ENCODE measurements at places on chromosomes 7 and 10. TPM values are rescaled to one million over a fixed set of nuclear protein-coding genes. Genes with fewer than 3 reads are reported as not detected.

DNA sequence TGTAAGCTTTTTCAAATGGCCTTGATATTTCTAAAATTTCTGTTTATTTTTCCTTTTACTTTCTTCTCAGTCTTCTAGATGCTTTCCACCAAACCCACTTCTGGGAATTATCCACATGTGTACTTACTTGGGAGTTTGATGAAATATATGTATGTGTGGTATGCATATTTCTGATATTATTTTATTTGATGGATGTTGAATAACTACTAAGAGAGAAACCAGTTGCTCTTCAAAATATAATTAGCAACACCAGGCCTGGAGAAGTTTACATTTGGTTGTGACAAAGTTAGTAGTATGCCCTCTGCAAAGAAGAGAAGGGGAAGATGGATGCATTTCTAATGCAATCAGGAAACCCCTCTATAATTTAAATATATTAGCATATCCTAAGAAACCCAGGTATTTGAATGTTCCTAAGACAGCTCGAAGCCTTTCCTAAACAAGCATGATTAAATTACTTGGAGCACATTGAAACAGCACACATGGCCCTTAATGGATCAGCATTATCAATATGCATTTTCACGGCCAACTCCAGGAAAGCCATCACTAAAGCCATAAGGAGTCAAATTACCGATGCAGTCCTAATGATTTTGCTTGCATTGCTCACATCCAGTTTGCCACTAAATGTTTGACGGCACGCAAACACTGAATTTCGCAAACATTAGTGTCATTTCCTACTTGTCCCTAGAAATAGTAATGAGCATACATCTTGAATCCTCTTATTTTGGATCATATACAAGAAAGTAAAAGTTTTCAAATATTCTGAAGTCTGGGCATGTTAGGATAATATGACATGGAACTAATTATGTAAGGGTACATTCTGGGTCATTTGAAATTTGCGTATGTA, 393.8 kb downstream of the EXOC4 start:
- no peak overlapping the region for H3K4me3 ChIP-seq
- H3K27me3 ChIP-seq, result no peaks in the 10 kb centered on the region
- H3K36me3 ChIP-seq, result no peaks in the 10 kb centered on the region
- DNase-seq, result no peak
- no peaks in the 10 kb centered on the region for H3K4me1 ChIP-seq

TRPV5 gene
- total RNA-seq, result not detected

EFCAB10 gene
- not detected for total RNA-seq

CYP26C1 gene
- total RNA-seq, result 0.19 TPM

DNA sequence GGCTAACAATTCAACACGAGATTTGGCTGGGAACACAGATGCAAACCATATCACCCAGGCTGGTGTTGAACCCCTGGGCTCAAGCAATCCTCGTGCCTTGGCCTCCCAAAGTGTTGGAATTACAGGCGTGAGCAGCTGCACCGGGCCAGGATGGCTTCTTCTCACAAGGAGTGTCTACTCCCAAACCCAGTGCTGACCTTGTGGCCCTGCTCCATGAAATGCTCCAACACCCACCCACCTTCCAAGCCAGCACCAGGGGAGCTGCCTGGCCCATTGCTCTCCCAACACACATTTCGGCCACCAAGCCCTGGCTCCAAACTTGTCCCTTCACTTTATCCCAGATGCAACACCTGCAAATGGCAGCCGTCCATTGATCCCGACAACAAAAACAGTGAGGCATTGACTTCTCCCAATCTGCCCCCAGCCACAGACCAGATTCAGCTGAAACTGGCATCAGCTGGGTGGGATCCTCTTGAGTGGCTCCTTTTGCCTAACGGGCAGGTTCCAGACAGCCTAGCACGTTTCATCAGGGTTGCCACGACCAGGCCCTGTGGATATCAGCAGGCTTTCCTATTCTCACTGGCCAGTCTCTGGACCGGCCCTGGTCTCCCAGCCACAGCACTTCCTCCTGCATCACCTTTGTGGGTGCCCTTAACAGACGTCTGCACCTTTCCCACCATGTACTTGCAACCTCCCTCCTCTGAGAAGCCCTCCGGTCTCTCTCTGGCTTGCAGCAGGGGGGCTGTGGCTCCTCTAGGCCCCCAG, 105.7 kb upstream of the CARD11 start:
- H3K27me3 ChIP-seq, result no peaks in the 10 kb centered on the region
- no peaks in the 10 kb centered on the region for H3K36me3 ChIP-seq
- peak overlapping the region; percentile 61 for H3K27ac ChIP-seq

- no peaks in the 10 kb centered on the region for H3K36me3 ChIP-seq
- no peak overlapping the region for H3K4me3 ChIP-seq
- no peak overlapping the region for H3K27ac ChIP-seq
- DNase-seq, result no peak
- no peaks in the 10 kb centered on the region for H3K27me3 ChIP-seq
These were observed 127.5 kb downstream of the WDR37 start for GRCh38 chr10:1183701-1184100.

DNA sequence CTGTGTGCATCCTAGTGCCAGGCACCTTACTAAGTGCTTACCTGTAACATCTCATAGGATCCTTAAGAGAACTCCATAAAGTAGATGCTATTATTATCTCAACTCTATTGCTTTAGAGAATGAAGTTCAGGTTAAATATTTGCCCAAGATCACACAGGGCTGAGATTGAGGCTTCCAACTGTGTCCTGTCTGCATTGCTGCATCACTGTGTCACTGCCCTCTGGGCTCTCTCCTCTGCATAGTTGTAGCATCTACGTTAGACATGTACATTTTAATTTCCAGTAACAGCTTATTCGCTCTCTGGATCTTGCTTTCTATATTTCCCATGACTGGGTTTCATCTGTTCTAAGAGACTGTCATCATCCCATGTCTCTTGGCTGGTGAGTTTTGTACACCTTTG, 63.6 kb upstream of the FZD8 start:
- H3K27me3 ChIP-seq, result no peaks in the 10 kb centered on the region
- H3K27ac ChIP-seq, result no peak overlapping the region
- no peak for DNase-seq
- no peaks in the 10 kb centered on the region for H3K36me3 ChIP-seq

DNA sequence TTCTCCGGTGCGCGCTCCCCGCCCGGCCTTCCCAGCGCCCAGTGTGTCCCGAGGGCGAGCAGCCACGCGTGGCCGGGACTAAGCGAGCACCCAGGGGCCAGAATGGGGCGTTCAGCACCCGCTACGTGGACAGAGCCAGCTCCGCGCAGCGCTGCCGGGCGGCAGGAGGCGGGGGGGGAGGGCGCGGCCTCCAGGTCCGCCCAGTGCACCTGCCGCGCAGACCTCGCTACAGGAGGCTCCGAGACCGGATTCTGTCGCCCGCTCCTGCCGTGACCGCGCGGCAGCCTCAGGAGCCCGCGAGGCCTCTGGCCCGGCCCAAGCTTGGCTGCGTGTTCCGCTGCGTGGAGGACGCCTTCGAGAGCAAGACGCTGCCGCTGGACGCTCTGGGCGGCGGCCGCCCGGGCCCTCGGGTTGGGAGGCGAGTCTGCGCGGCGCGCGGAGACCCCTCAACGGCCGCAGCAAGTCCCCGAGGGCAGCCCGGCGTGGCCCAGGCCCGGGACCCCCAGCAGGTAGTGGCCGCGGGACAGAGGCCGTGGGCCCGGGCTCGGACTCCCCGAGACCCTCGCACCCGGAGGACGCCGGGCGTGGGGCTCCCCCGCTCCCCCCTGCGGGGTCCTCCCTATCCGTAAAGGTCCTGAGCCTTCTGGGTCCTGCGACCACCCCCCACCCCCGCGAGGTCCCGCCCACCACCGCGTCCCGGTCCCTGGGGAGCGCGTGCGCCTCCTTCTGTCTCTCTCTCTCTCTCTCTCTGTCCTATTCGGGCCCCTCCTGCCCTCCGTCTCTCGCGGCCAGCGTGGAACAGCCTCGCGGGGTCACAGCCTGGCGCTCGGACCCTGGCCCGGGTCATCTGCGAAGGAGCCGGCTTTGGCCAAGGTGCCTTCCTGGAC, 904 bp upstream of the DPYSL4 start:
- no peak overlapping the region for H3K27ac ChIP-seq
- H3K36me3 ChIP-seq, result no peaks in the 10 kb centered on the region
- peaks cover 13% of the 10 kb centered on the region for H3K4me1 ChIP-seq
- H3K4me3 ChIP-seq, result peak overlapping the region; percentile 37
- peaks cover 53% of the 10 kb centered on the region for H3K27me3 ChIP-seq
- DNase-seq, result peak; percentile 65

KEL gene
- total RNA-seq, result 0.71 TPM

SFMBT2 gene
- total RNA-seq, result 24.0 TPM

DNA sequence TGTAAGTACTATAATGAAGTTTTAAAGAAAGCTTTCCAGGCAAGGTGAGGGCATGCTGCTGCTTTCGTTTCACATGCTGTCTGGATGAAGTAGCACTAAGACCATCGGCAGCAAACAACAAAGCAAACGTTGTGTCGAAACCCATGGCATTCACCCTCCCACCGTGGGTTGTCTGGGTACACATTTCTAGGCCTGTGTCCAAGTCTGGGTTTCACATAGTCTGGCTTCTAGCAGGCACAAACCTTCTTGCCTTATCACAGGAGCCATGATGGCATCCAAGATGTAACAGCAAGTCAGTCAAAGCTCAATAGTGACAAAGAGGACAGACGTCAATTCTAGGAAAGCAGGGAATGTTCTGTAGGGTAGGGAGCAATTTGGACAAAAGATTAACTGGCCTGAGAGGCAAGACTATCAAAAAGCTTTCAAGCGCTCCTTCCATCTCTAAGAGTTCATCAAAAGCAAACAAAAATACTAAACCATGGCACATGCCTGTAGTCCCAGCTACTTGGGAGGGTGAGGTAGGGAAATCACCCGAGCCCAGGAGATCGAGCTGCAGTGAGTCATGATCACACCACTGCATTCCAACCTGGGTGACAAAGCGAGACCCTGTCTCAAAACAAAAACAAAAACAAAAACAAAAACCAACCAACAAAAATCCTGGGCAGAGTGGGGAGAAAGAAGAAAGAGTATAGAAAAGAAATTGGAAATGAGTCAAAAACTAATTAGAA, 42.7 kb downstream of the PAXIP1 start:
- peaks cover 35% of the 10 kb centered on the region for H3K36me3 ChIP-seq
- H3K27me3 ChIP-seq, result no peaks in the 10 kb centered on the region
- H3K4me3 ChIP-seq, result no peak overlapping the region
- H3K27ac ChIP-seq, result no peak overlapping the region
- no peak for DNase-seq

AKR1E2 gene
- not detected for total RNA-seq

DNA sequence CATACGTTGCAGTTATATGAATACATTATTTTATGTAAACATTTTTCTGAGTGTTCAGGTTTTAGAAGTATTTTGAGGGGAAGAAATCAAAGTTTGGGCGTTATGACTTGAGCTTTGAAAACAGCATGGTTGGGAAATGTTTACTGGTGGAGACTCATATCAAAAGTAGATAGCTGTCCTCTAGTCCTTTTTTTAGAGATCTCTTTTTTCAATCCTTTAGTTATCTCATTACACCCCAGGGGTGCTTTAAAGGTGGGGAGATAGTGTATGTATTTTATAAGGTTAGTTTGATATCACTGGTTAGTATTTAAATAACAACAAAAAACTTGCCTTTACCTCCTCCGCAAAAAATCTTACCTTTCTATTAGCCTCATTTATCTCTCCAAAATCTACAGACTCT, 2.3 kb downstream of the DMTF1 start:
- H3K4me1 ChIP-seq, result peaks cover 57% of the 10 kb centered on the region
- H3K27me3 ChIP-seq, result no peaks in the 10 kb centered on the region
- H3K4me3 ChIP-seq, result no peak overlapping the region
- no peak overlapping the region for H3K27ac ChIP-seq

GRCh38 chr7:23220690-23221305, 25.8 kb upstream of the GPNMB start:
- no peak overlapping the region for H3K4me3 ChIP-seq
- no peaks in the 10 kb centered on the region for H3K36me3 ChIP-seq
- H3K27ac ChIP-seq, result no peak overlapping the region
- no peaks in the 10 kb centered on the region for H3K4me1 ChIP-seq
- H3K27me3 ChIP-seq, result no peaks in the 10 kb centered on the region

GRCh38 chr10:77493851-77494261, 143.8 kb downstream of the KCNMA1 start:
- H3K27ac ChIP-seq, result no peak overlapping the region
- peaks cover 4% of the 10 kb centered on the region for H3K27me3 ChIP-seq
- DNase-seq, result no peak
- H3K4me3 ChIP-seq, result no peak overlapping the region
- H3K36me3 ChIP-seq, result no peaks in the 10 kb centered on the region

DNA sequence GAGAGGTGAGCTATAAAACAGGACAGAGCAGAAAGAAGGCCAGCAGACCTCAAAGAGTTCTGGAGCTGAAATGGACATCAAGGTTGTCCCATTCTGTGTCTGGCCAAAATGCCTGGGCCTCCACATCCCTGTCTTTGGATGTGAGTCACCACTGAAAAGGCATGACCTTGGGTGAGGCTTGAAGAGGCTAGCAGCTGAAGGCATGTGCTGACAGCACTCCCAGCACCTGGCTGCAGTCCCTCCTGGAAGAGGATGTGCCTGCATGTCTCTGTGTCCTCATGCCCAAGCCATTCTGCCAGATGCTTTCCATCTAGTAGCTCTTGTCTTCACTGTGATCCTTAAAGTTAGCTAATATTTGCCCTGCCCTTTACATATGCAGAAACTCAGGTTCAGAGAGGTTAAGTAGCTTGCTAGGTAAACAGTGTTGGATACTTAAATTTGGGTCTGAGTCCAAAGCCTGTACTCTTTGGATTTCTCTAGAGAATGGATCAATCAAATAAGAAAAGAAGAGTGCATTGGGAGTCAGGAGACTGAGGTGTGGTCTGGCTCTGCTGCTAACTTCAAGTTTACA, 35.8 kb downstream of the HECW1 start:
- H3K27ac ChIP-seq, result no peak overlapping the region
- no peak overlapping the region for H3K4me3 ChIP-seq
- H3K27me3 ChIP-seq, result no peaks in the 10 kb centered on the region

DNA sequence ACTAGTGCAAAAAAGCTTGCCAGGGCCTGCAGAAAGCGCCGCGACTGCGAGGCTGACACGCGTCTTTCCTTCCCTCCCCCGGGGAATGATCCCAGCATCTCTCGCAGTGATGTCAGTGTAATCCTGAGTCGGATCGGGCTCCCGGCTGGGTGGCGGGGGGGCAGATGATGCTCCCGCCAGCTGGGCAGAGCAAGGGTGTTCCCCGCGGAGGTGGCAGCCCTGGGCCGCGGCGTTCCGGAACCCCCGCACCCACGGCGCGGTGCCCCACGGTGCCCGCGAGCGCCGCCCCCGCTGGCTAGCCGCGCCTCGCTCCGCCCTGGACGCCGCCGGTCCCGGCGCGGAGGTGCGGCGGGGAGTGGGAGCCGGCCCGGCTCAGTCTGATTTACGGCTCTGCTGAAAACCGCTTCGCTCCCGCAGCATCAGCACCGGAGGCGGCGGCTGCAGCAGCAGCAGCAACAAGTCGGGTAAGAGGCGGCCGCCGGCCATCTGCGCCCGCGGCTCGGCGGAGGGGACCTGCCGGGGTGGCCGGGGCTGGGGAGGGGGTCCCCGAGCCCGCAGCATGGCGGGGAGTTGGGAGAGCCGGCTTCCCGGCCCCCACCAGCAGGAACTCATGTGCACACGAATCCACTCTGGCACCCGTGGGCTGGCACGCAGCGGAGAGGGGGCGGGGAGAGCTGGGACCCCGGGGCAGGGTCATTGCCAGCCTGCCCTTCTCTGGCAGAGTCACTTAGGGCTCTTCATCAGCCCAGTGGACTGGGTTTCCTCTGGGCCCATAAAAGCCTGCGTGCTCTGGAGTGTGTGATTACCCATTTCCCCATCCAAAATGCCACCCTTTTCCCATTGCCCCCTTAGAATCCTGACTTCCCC, at the start of gene ZNF365:
Gene ZNF365 (plus strand): TSS at position 375 of the 867 bp plus-strand sequence. CDS start 1,825 bp downstream, outside the sequence.
- peaks cover 12% of the 10 kb centered on the region for H3K4me1 ChIP-seq
- peak within 1 kb of the TSS; percentile 67 for H3K4me3 ChIP-seq
- H3K27me3 ChIP-seq, result peaks cover 12% of the 10 kb centered on the region
- no peak within 1 kb of the TSS for H3K27ac ChIP-seq

- H3K4me1 ChIP-seq, result no peaks in the 10 kb centered on the region
- peaks cover 5% of the 10 kb centered on the region for H3K27me3 ChIP-seq
- no peak for DNase-seq
- no peaks in the 10 kb centered on the region for H3K36me3 ChIP-seq
These were observed 35.0 kb downstream of the UNC5B start for GRCh38 chr10:71247414-71247705.
